Fibroblast of upper back skin (primary cell): ENCODE measurements at places on chromosomes 4 and X.

GRCh38 chr4:152257601-152258066, 278.3 kb downstream of the FBXW7 start:
- DNase-seq, result peak; percentile 81

- peak; percentile 64 for DNase-seq
These were observed 92.9 kb upstream of the EDNRA start for GRCh38 chr4:147388018-147388417.

GRCh38 chrX:24226176-24226575, 76.6 kb downstream of the ZFX start:
- DNase-seq, result no peak

GRCh38 chrX:153628129-153628528, 18.9 kb upstream of the DUSP9 start:
- DNase-seq, result no peak

- no peak for DNase-seq
These were observed 82.2 kb downstream of the CC2D2A start for GRCh38 chr4:15551740-15552446.

- no peak for DNase-seq
These were observed 797 bp downstream of the TXLNG start for GRCh38 chrX:16786791-16787735.

DNA sequence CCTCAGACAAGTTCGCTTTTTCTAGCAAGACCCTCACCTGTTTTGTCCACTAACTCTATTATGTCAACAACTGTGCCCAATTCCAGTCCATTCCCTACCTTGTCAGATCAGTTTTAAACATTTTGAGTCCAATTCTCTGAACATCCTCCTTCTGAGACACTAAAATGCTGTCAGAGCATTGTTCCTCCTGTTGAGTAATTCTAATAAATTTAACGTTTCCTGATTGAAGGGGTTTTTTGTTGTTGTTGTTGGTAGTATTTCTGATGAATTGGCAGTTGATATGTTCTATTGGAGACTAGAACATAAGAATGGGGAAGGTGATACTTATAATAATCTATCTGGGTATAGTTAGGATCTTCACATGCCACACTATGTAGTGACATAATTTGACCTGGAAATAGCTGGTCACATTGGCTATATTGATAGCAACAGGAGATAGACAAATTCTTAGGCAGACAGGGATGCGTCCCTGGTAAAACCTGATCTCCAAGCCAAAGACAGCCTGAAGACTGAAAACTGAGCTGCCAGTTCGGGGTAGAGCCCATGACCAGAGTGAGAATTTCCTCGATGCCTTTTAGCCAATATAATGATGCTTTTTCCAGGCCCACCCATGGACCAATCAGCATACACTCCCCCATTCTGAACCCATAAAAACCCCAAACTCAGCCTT, 12.4 kb upstream of the CXCL2 start:
- no peak for DNase-seq

DNA sequence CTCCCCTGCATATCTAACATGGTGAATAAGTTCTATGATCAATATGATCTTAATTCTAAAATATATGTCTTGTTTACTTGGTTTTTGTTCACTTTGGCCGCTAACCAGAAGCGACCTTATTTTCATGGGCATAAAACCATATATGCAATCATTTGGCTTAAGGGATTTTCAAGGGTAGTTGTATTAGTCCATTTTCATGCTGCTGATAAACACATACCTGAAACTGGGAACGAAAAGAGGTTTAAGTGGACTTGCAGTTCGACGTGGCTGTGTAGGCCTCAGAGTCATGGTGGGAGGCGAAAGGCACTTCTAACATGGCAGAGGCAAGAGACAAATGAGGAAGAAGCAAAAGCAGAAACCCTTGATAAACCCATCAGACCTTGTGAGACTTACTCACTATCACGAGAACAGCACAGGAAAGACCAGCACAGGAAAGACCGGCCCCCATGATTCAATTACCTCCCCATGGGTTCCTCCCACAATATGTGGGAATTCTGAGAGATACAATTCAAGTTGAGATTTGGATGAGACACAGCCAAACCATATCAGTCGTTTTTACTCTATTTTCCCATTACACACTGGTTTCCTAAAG, 114.3 kb upstream of the CPEB2 start:
- no peak for DNase-seq

- DNase-seq, result no peak
These were observed 31.7 kb downstream of the DLG3 start for GRCh38 chrX:70476166-70476933.

DNA sequence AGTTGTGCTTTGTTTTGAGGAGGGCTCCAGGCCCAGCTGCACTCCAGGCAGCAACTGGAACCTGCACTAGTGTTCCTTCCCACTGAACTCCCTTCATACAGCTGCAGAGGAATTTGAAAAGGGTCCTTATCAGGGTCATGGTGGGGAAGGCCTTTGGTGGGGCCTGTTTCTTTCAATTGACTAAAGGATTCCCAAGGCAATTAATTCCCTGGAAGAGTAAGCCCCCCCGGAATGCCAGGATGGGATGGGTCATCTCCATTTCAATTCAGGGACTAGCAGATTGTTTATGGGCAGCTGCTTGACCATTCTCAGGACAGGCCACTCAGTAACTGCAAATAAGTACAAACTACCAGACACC, 45.3 kb downstream of the TSC22D3 start:
- no peak for DNase-seq

GRCh38 chrX:45070116-45071007, 130.3 kb downstream of the DIPK2B start:
- DNase-seq, result peak; percentile 42

DNA sequence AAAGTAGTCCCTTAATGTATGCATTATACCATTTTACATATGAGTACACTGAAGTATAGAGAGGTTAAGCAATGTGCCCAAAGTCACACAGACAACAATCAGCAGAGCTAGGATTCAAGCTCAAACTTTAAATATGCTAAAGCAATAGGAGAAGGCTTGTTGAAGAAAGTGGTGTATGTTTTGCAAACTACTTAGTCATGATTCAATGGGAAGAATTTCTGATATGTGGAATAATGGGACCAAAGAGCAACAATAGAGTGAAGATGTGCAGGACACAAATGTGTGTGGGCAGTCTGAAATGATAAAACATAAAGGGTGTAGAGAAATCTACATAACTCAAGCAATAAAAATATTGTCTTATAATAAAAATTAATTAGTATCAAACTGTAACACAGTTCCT, 109.0 kb upstream of the ARSJ start:
- DNase-seq, result no peak

GRCh38 chrX:153878345-153878744, 7.6 kb downstream of the L1CAM start:
- no peak for DNase-seq

DNA sequence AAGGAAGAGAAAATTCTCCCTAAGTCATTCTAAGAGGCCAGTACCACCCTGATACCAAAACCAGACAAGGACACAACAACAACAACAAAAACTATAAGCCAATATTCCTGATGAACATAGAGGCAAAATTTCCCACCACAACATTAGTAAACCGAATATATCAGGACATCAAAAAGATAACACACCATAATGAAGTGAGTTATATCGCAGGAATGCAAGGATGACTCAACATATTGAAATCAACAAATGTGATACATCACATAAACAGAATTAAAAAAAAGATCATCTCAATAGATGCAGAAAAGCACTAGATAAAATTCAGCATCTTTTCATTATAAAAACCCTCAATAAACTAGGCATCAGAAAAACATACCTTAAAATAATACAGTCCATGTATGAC, 1844.4 kb upstream of the PCDH10 start:
- no peak for DNase-seq

DNA sequence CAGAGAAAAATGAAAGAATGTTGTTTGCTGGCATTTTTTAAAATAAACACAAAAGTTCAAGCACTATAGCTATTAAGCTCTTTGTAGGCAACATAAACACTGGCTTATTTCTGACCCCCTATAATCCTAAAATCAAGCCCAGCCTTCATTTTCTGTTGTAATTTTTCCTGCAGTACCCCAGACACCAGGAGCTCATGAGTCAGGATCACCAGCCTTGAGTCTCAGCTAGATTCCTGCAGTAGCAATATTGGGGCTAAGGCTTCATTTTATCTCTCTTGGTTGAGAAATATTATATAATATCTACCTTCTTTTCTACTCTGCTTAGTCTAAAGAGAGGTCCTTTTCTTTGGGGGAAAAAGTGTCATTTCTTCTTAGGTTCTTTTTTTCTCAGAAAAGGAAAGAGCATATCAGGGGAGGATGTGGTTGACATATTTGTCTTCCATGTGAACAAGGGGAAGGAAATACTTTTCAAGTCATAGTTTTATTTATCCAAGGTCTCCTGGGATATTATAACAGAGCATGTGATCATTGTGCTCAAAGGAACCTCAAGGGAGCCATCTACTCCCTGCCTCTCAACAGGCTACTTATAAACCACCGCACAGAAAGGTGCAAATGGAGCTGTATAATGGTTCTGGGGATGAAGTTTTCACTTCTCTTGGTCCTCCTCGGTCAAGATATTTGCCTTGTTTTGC, 678.3 kb upstream of the NR3C2 start:
- peak; percentile 52 for DNase-seq

GRCh38 chr4:95544113-95545103, 4.4 kb downstream of the UNC5C start:
- DNase-seq, result no peak

GRCh38 chrX:129497146-129497843, 26.0 kb downstream of the SMARCA1 start:
- DNase-seq, result no peak

DNA sequence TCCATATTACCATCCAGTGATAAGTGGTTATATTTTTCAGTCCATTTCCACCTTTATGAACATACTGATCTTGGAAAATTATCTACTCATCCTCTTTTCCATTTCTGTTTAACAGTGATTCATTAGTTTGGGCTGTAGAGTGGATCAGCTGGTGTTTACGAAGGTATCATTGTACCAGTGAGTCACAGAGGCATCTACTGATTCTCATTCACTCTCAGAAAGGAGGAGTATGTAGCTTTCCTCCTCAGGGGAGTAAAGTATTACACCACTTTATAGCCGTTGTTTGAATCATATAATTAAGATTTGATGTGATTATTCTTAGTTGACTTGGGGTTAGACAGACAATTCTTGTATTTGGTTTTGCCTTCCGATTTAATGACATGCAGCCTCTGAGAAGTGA, 74.7 kb downstream of the GALNT7 start:
- DNase-seq, result peak; percentile 54

- DNase-seq, result no peak
These were observed 24.9 kb downstream of the EFNB1 start for GRCh38 chrX:68853665-68854251.

GRCh38 chr4:145756244-145756643, 76.3 kb downstream of the C4orf51 start:
- no peak for DNase-seq

- DNase-seq, result no peak
These were observed 210.0 kb downstream of the SPANXN3 start for GRCh38 chrX:143306991-143307937.

DNA sequence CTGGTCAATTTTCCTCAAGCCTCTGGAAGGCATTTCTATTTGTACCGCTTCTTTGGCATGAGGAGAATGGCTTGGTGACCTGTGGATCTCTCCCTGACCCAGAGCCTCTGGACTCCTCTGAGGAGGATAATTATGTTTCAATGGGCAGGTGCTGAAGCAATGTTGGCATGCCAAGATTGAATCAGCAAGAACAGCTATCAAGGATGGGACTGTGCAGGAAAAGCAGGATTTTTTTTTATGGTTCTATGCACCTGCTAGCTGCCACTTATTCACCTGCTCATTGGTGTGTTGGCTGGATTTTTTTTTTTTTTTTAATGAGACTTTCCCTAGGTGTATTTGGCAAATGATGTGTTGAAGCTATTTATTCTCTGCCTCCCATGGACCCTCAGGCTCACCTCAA, 821.2 kb downstream of the RPA4 start:
- no peak for DNase-seq

DNA sequence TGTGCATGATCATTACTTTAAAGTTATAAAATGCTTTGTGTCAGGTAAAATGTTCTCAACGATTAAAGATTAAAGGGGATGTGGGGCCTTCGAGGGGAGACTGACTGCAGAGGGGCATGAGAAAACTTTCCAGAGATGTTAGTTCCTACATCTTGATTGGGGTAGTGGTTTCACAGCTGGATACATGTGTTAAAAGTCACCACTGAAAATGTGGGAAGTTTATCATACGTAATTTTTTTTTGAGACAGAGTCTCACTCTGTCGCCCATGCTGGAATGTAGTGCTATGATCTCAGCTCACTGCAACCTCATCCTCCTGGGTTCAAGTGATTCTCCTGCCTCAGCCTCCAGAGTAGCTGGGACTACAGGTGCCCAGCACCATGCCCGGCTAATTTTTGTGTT, 79.5 kb downstream of the RBM47 start:
- no peak for DNase-seq

DNA sequence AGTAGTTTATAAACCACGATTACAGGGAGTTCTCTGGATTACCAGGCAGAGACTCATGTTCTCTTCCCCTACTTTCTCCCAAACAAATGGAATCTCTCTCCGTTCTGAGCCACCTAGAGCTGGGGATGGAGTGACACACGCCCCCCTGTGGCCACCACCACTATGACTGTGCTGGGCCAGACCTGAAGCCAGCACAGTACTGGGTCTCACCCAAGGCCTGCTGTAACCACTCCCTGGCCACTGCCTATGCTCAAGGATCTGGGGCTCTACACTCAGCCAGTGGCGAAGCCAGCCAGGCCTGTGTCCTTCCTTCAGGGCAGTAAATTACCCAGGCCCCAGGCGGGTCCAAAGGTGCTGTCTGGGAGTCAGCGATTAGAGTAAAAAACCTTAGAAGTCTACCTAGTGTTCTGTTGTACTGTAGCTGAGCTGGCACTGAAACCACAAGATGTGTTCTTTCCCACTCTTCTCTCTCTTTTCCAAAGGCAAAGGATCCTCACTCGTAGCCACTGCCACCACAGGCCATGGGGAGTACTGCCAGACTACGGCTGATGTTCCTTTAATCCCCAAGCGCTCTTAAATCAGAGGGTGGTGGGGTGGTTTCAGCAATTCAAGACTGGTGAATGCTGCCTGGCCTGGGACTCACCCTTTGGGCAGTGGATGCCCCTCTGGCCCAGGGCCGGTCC, 412.2 kb upstream of the ARX start:
- DNase-seq, result no peak

GRCh38 chr4:23337292-23337691, 552.6 kb downstream of the PPARGC1A start:
- DNase-seq, result no peak

- DNase-seq, result no peak
These were observed 65.8 kb downstream of the TAPT1 start for GRCh38 chr4:16160457-16160856.

DNA sequence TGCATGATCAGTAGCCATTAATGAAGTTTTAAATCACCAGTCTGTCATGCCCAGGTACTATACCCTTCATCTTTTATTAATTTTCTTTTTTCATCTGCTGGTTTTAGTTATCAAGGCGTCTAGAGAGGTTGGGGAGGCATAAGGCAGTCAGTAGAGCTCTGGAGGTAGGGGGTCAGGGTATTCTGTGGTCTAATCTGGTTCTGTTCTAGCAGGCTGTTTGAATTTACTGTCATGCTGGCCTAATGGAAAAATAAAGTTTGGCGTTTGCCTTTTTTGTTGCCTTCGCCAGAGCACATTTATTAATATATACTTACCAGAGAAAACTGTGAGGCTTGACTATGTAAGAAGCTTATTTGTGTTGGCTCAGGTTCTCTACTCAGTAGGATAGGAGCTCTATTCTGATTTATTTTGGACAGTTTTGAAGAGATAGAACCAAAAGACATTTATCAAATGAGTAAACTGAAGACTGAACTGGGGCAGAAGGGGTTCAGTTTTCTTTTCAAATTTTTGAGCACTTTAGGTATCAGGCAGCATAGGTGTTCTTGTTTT, 46.9 kb downstream of the TMEM131L start:
- DNase-seq, result peak; percentile 71

- DNase-seq, result no peak
These were observed 236.8 kb downstream of the GPAT3 start for GRCh38 chr4:83772685-83773084.
